Activated T-cell treated with anti-CD3 and anti-CD28 coated beads, Interleukin-2, amount 50 U/mL, for 1 hour (primary cell): ENCODE measurements at places on chromosomes 3 and 15.

DNA sequence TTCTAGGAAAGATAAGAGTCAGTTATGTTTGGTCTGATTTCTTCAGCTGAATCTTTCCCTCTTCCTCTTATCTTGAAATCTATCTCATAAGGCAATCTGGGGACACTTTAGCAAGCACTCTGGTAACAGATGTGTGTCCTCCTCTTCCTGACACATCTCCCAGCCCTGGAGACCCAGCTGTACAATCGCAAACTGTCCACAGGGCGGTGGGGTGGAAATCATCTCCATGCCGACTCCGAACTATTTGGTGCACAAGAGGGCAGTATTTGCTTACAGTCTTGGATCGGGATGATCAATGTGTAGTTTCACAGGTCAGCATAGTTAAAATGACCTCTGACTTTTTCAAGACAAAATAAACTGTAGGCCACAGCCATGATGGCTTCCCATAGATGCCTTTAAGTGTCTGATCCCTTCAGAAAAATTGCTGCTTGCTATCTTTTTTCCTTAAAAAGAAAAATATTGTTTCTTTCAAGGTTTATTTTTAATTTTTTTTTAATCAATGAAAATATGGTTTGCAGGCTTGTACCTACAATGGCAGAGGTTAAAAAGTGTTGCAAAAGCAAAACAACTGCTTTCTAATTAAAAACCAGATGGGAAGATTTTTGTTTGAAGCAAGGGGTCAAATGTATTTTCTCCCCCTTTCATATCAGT lies 17.7 kb downstream of the EEFSEC start:
- DNase-seq, result no peak

- DNase-seq, result no peak
These were observed 7.7 kb downstream of the SLCO3A1 start for GRCh38 chr15:91861223-91861622.

DNA sequence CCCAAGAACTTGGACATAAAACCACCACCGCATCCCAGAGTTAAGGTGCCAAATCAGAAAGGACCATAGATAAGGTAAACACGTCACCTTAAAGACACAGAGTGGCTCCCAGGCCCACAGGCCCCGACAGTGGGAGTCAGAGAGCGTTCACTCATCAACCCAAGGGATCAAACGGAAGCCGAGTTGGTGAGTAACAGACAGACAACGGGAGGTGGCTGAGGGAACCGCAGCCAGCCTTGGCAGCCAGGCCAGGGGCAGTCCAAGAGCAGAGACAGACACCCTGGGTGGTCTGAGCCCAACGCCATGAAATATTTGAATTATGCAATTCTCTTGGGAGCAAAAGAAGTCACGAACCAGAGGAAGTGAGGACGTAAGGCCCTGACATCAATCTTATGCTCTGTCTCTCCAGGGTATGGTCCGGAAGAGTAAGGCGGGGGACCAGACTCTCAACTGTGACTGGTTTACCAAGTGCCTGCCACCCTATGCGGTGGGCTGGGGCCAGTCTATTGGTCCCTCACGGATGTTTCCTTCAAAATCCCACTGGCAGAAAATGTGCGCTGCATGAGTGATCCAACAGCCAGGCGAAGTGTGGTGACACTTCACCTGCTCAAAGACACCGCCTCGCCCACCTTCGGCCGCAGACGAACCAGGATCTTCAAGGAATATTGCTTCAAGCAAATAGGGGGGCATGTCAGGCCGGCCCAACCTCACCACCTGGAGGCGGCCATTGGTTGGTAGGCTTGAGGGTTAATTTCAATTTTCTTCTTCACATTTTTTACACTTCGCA lies 34.3 kb downstream of the TMEM44 start:
- DNase-seq, result no peak

DNA sequence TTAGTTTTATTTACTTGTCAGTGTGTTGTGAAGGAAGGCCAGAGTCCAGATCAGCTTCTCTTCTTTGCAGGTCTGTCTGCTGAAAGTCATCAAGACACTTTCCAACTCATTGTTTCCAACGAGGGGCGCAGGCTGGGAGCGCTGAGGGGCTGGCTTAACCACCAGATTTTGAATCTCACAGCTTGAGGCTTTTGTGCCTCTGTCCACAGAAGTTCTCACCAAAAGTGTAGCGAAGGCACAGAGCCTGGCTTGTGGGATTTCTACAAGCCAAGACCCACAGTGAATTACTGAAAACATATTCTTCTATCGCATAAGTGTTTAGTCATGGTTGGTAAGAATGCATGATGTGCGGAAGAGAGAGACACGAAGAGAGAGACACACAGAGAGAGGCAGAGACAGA lies 35.2 kb downstream of the BHLHE40 start:
- no peak for DNase-seq

- DNase-seq, result no peak
These were observed 192.2 kb upstream of the THRB start for GRCh38 chr3:24686808-24687207.

DNA sequence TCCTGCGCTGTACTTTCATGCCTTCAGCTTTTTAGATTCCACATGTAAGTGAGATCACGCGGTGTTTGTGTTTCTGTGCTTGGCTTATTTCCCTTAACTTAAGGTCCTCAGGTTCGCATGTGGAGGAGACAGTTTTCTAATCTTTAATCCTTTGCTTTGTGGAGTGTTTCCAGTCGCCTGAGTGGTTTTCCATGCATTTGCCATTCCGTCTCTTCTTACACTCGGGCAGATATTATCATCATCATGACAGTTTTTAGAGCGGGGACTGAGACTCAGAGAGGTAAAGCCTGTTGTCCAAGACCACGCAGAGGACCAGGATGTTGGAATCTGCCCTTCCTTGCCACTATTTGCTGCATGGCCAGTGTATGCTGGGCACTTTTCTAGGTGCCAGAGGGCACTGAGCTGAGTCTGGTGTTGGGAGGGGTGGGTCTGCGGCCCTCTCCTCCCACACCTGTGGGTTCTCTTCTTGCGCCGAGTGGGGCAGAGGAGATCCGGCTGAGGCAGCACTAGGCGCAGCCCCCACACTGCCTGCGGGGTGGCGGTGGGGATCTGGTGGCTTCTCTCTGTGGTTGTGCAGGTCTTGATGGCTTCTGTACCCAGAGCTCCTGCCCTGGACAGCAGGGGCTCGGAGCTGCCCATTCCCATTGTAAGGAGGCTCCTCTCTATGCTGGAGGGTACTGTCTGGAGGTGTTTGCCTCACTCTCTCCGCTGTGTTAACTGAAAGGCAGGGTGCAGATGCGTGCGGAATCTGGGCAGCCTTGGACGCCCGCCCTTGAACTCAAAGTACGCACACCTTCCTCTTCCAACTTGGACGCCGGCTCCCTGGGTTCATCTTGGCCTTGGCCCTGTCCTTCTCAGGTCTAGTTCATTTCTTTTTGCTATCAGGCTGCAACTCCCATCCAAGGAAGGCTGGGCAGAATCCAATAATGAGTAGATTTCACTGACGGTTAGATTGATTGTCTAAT lies 156.0 kb upstream of the RGMA start:
- DNase-seq, result no peak

- DNase-seq, result no peak
These were observed 810 bp downstream of the TMEM62 start for GRCh38 chr15:43134157-43134635.

GRCh38 chr15:35014241-35014640 lies 26.2 kb upstream of the ZNF770 start:
- DNase-seq, result no peak

DNA sequence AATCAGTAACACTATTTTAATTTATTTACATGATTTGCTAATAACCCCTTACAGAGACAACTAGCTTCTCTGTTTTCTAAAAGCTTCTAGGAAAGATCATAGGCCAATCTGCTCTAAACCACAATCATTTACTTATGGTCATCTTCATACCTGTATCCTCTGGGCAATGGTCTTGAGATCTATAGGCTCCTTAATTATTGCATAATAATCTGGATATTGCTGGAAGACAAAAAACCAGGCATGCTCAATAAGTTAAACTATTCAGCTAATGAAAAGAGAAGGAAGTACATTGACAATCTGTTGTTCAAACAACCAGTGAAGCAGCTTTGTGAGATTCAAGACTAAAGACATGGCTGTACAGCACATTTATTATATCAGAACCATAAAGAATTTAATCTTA lies 34.1 kb downstream of the PBRM1 start:
- DNase-seq, result no peak

- DNase-seq, result no peak
These were observed 42.2 kb upstream of the NR2E3 start for GRCh38 chr15:71768184-71768583.

DNA sequence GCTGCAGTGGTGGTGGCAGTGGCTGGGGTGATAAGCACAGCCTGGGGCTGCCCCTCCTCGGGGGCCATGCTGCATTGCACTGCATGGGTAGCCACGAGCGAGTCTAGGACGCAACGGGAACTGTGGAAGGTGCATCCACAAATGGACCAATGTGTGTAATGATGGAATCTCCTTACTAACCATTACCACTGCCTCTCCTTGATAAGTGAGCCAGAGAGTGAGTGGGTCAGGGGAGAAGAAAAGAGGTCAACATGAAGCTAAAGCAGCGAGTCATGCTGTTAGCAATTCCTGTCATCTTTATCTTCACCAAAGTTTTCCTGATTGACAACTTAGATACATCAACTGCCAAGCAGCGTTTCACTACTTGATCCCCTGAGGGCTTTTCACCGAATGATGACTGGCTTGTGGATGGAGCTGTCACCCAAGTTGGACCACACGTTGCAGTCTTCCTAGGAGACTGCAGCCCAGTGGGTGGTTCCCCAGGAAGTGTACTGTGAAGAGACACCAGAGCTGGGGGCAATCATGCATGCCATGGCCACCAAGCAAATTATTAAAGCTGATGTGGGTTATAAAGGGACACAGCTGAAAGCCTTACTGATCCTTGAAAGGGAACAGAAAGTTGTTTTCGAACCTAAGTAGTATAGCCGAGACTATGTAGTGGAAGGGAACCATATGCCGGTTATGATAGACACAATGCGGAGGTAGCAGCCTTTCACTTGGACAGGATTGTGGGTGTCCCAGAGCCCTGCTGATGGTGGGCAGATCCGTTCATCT lies 20.6 kb downstream of the SAMD7 start:
- DNase-seq, result no peak

GRCh38 chr15:80173022-80173759 lies 20.4 kb downstream of the FAH start:
- peak; percentile 74 for DNase-seq

DNA sequence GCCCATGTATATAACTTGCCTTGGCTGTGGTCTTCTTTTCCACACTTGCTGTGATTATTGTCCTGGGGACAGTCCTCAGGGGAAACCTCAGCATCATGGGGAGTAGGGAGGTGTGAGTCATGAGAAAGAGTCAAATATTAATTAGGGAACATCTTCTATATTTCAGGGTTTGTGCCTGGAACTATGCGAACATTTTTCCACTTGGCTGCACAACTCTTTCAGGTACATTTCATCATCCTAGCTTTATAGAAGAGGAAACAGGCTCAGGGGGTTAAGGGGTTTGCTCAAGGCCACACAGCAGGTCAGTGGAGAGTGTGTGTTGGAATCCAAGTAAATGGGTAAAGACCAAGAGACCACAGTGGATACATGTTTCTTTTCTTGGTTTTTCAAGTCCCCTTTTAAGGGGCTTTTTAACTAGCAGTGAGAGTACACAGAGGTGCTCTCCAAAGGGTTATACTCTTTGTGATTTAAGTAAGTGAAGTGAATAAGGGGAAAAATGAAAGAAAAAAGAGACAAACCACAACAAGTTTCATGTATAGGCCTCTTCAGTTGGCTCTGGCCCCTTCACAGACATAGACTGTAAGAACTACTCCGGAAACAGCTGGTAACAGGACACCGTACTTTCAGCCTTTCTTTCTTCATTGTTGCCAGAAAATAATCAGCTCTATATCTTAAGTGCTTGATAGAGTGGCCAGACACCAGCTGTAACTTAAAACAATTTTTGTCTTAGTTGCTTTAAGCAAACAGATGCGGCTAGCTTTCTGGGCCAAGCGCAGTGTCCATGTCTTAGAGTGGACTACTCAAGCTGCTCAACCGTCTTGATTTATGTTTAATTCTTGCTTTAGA lies 64.6 kb downstream of the EEFSEC start:
- no peak for DNase-seq

GRCh38 chr3:46271209-46271745 lies 29.0 kb downstream of the CCR3 start:
- no peak for DNase-seq

GRCh38 chr3:138336454-138336999 lies 6.9 kb upstream of the NME9 start:
- no peak for DNase-seq

DNA sequence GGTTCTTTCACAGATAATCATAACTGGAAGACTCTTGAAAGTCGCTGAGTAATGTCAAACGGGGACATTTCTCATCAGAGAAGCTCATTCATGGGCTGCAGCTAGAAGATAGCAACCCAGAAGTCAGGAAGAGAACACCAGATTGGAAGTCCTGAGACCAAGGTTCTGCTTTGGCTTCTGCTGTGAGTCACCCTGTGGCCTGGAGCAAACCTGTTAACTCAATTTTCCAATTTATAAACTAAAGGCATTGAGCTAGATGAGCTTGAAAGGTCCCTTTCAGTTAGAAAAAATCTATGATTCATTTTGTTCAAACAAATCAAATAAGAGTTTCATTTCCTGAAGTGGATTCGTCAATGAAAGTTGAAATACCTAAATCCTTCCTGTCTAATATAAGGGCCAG lies 402.2 kb downstream of the EPHB1 start:
- DNase-seq, result no peak

DNA sequence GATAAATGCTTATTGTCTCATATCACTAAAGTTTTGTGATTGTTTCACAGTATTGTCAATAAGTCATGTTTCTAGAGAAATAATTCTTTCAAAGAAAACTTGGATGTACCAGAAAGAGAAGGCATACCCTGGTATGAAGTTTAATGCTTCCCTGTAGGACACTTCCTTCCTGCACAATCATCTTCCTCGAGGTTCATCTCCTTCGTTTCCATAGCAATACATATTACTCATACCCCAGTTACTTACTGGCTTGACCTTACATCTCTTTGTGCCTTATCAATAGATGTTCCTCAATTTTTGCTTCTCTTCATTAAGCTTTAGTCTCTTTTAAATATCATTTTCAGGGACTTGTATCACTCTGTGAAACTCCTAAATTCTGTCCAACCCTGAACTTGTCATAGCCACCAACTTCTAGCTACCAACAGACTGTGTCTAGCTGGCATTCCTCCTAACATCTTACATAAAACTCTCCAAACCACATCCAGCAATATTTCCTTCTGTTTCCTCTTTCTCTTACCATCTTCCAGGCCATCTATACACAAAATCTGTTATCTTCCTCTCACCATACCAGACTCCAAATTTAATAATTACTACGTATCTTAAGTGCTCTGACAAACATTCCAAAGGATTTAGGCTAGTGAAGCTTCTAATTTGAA lies 134.3 kb downstream of the GADL1 start:
- no peak for DNase-seq
